Stromal cell of bone marrow (primary cell): ENCODE measurements at places on chromosomes 11 and 22.

DNA sequence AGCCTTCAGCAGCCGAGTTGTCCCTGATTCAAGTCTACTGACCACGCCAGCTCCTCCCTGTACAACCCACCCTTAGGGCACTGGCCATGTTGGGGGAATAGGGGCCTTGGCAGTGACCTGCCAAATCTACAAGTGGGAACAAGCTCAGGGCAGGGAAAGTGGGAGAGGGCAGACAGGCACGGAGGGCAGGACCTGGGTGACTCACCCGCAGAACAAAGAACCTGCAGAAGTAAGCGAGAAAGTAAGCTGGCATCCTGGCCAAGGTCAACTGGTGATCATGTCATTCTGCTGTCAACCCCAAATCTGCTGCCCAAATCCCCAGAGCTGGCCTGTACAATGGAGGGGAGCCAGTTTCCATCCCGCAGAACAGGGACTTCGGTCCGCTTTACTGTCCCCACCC, 7.9 kb upstream of the SCGB1A1 start:
- DNase-seq, result no peak

DNA sequence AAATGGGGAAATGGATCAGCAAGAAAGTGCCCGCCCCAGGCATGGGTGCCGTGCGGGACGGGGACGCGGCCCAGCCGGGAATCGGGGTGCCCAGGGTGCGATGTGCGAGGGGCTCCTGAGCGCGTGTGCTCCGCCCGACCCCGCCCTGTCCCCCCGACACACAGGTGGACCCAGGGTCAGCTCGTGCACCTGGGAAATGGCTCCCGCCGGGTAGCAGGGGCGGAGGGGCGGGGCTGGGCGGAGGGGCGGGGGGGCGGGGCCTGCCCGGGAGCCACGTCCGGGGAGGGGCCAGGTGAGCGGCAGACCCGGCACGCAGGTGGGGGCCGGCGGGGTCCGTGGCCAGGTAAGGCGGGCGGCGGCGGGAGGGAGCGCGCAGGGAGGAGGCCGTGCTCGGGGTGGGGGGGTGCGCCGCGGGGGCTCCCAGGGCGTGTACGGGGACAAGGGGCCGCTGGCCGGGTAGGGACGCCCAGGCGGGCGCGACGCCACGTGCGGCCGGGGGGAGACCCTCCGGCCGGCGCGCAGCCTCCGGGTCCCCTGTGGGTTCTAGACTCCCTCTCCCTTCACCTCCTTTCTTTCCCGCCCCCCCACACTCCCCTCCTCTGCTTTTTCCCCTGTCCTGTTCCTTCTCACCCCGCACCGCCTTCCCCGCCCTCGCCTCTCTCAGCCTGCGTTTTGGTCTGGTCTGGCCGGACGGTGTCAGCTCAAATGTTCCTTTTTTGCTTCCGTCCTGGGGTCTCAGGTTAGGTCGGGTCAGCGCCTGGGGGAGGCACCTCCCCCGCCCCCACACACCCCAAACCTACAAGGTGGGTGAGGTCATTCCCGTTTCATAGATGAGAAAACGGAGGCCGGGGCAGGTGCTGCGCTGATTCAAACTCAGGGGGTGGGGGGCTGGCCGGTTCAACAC, at the start of gene ARHGAP8:
ARHGAP8 (plus strand) TSS at position 291 of the 904 bp plus-strand sequence. CDS start 33,953 bp downstream, outside the sequence.
- DNase-seq, result no peak

DNA sequence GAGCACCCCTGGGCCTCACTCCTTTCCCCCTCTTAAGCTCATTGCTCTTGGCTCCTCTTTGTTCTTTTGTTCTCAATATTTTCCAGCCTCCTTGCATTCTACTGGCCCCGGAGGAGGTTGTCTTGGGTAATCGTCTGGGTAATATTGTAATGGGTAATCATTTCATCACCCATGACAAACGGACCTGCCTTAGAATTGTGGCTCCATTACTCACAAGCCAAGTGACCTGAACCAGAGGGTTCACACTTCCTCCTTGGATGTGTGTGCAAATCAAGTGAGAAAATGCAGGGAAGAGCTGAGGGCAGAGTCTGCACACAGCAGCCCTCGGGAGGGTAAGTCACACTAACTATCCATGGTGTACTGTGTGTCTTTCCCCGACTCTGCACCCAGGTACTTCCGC, 305.0 kb downstream of the BUD13 start:
- no peak for DNase-seq

DNA sequence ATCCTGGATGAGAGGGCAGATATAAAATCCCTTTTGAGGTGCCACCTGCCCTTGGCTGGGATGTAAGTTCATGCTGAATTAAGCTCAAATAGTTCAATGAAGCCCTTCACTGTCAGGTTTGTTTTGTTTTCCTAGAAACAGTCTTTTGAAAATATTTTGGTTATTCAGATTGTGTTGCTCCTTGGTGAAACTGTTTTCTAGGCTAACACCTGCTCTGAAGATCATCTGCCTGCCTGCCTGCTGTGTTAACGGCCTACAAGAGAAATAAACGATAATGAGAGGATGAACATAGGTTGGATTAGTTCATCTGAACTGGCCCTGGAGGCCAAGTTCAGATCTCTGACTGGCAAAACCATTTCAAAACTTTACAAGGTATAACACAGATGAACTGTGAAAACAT, 67.4 kb downstream of the ZBTB44 start:
- no peak for DNase-seq

- DNase-seq, result no peak
Measured at GRCh38 chr11:17722000-17722643, 2.8 kb downstream of the MYOD1 start.

DNA sequence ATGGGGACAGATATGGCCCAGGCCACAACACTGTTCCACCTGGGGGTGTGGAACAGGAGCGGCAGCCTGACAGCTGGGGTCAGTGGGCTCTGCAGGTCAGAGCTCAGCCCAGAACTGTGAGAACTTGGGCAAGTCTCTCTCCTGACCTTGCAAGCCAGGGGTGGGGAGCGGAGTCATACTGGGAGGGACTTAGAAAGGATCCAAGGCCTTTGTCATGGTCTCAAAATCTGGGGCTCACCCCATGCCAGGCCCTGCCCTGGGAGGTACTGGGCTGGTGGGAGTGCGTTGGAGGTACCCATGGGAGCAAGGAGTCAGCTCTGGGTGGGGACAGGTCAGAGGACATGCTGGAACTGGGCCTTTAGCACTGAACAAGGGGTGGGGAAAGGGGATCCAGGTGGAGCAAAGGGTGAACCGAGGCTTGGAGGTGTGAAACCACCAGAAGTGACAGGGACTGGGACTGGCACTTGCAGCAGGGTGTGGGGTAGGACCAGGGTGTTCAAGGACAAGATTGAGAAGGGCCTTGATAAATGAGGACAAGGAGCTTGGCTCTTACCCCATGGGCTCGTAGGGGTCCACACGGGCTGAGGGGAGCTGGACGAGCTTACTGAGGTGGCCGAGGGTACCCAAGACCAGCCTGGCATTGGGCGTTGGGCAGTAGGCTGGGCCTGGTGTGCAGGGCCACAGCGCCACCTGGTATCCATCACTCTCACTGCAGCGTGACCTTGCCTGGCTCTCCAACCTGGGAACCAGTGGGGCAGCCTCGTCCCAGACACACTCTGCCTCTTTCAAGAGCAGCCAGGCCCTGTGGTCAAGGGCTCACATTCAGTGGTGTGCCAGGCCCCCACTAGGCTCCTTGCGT, 7.4 kb upstream of the PMM1 start:
- no peak for DNase-seq

DNA sequence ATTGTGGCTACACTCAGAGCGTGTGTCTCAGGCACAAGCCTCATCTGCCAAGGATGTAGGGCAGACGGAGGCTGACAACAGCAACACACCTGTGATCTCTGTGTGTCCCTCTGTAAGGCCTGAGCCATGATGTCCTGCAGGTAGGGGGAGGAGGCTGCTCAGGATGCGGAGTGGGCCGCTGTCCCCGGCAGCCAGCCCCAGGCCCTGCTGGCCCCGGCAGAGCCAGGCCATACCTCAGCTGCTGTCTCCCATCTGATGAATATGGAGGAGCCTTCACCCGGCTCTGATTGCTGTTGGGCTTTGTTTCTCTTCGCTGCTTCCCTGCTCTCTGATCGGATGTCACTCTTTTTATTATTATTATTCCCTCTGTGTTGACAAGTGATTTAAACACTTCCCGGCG, 83.6 kb upstream of the NCAM1 start:
- no peak for DNase-seq

DNA sequence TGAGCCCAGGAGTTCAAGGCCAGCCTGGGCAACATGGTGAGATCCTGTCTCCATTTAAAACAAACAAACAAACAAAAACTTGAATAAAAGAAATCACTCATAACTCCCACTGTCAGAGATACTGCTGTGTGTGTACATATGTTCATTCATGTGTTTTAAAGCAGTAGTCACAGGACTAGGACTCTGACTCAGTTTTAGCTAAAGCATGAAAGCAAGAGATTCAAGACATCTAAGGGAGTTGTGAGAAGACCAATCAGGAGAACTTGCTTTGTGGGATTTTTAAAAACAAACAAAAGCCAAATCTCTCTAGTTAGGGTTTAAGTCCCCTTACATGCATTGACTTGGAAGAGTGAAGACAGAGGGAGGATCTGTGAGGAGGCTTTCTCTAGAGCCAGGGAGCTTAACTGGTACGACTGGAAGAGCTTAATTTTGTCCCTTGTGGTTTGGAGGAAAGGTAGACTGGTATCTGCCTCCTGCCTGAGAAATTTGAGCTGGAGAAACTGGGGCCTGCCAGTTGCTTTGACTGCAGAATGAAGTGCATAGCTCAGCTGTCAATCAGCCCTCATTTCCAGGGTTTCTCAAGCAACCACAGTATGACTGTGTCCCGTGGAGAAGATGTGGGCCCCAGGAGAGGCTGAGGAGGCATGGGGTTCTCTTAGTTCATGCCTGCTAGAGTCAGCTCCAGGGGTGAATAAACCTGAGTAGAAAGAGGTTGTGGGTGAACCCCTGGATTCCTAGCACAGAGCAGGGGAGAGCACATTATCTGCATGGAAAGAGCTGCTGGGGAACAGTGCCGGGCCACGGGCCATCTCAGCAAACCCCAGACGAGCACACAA, 30.6 kb downstream of the EXPH5 start:
- DNase-seq, result no peak

DNA sequence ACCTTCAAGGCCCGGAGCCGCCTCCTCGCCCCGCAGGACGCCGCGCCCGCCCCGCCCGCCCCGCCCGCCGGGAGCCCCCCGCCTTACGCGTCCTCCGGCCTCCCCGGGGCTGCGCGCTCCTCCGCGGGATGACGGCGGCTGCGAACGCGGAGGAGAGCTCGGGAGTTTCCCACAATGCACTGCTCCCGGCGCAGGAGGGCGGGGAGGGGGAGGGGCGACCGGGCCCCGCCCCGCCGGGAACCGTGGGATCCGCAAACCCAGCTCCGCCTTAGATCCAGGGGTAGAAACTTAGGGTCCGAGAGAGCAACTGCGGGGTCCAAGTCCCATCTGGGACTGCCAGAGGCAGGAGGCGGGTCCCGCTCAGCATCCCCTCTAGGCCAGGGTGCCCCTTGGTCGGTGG, at the start of gene CEND1:
CEND1 (minus strand) TSS at position 148 of the 400 bp plus-strand sequence. CDS start 1,514 bp downstream, outside the sequence.
- DNase-seq, result no peak

DNA sequence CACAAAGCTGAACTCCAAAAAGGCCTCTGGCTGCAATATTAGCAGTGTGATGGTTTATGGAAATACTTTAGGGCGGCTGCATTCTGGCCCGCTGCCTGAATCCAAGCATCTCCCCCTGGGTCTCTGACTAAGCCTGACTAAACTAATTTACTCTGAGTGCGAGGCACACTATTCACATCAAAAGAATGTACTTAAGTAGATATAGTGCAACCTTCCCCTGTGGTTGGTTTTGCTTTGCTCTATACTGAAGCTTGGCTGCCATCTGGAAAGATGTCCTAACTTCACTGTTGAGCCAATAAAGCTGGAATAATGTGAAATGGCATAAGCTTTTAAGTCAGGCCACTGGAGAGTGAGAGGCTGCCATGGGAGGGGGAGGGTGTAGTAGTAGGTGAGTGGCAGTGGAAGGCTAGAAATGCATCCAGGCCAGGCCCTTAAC, 321.6 kb downstream of the AASDHPPT start:
- DNase-seq, result peak; percentile 99

DNA sequence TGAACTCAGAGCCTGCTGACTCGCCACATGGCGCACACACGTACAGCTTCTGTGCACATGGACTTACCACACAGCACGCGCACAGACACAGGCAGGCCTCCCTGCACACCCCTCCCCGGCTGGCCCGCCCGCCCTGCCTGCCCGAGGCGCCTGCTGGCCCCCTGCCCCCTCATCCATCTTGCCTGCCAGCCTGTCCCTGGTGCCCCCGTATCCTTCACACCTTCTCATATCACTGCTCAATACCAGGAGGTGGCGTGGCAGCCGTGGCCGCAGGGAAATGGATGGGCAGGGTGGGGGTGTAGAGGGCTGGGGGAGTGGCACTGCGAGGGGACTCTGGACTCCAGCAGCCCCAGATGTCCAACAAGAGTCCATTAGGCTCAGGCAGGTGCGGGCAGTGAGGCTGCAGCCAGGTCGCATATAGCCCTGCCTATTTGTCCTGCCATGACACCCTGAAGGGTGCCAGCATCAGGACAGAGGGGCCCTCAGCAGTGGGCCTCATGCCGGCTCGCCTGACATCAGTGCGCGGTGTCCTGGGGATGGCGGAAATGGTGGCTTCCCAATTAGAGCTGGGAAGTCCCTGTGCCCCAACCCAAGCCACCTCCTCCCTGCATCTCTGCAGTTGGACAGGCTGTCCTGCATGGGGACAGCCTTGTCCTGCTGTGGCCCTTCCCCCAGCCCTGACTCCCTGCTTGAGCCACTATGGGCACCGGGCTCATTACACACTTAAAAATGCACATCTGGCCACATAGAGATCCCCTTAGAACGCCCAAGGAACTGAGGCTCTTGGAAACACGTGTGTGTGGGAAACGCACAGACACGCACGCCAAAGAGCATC, 2.0 kb upstream of the TBX10 start:
- no peak for DNase-seq

GRCh38 chr11:11480971-11481370, 127.9 kb upstream of the CSNK2A3 start:
- DNase-seq, result no peak

- no peak for DNase-seq
Measured at GRCh38 chr11:117831661-117832415, 7.3 kb upstream of the FXYD2 start.

DNA sequence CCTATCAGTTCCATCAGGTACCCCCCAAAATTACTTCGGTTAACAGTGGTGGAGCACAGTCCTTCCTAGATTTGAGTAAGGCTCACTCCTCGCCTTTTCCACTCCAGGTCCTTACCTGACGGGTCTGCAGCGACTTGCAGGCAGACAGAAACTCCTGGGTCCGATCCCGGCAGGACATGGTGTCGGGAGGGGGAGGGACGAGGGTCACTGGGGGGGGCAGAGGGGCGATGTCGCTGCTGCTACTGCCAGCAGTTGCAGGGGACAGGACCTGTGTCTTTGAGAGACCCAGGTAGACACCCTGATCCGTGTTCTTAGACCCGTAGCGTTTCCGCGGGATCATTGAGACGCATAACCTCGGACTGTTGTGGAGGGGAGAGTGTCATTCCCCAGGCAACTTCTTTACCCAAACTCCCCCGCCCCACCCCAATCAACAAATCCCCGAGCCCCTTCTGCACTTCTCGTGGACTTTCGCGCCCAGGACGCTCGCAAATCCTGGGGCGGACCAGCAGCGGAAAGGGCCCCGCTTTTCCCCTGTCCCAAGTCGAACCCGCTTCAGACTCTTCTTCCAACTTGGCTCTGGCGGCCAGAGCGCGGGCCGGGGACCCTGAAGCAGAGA, 839 bp downstream of the STX5 start:
- no peak for DNase-seq
